Erythroblast (primary cell): ENCODE measurements at places on chromosomes 12 and 14.
A peak's percentile ranks its signal among the peaks of the same experiment; 100 is the strongest.

DNA sequence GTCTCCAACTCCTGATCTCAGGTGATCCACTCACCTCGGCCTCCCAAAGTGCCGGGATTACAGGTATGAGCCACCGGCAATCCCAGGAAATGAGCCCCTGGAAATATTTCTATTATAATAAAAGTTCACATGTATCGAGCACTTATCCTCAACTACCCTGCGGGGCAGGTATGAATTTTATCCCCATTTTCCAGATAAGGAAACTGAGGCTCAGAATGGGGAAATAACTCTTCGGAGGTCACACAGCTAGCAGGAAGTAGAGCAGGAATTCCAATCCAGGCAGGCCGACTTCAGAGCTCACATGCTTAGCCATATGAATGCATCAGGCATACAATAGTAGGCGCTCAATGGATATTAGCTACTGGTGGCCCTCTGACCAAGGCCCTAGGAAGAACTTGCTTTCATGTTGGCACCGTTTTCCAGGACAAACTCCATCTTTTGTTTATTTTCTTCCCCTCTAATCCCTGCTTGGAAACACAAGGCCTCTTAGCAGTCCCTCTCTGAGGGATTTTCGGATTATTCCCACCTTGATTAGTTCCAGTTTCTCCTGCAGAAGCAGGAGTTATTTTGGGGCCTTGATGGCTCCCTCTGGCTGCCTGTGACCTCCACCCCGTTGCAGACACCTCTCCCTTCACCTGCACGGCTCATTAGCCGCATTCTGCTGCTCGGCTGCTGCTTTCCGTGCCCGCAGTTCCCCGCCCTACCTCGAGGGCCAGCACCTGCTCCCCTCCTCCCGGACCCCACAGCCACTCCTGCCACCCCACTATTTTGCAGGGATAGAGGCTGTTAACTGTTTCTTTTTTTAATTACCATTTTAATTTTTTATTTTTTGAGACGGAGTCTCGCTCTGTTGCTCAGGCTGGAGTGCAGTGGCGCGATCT, 18.7 kb upstream of the POP5 start:
- DNase-seq = no peak

DNA sequence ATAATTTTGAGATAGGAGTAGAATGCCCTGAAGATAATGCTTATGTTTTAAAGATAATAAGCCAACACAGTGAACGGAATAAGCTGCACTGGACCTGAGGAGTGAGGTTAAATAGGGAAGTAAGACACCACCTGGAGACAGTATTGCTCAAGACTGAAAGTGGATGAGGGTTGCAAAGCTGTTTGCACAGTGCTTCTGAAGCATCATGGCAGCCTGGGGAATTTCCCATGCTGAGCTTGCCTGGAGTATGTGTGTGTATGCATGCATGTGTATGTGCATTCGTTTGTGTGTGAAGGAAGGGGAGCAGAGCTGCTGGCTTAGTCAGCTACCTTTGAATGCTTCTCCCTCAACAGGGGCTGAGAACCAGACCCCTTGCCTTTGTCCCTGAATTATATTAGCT, 35.8 kb downstream of the BHLHE41 start:
- no peak for DNase-seq

- no peak for DNase-seq
These were observed 964 bp upstream of the SERPINA4 start for GRCh38 chr14:94560291-94560665.

DNA sequence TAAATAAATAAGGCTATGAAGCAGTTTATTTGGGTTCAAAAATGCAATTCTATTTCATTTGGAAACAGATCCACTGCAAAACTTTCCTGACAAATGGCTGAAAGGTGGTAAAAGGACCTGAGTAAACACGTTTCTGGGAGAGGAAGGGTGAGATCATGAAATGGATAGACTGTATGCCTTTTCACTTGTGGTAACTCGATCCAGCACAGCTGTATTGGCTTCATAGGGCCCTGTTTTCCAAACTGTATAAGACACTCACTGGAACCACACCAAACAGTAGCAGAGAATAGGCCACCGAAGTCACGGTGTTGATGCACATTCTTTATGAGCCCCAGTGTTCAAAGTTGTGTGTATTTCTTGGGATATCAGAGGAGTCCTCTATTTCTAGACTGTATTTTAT, 325.2 kb upstream of the DIO2 start:
- no peak for DNase-seq

- DNase-seq = no peak
These were observed 316.2 kb downstream of the PAWR start for GRCh38 chr12:79374545-79374944.

- no peak for DNase-seq
These were observed 982.2 kb upstream of the FBXO33 start for GRCh38 chr14:40414386-40414785.

DNA sequence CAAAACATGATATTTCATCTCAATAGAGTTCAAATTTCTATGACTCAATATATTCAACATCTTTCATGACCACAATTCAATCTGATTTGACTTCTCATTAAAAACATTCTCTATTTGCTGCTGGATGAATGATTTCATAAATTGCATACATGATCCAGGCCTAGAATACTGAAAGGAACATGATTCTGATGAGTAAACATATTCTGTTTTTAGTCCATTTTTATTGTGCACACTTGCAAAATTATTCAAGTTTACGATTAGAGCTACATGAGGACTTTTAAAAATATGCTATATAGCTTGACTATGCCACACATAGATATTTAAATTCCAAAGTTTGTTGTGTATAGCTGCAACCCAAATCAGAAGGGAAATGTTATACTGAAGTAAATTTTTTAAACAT, 273.8 kb upstream of the GRIP1 start:
- DNase-seq = no peak

GRCh38 chr12:100995201-100995600, 200.6 kb downstream of the ANO4 start:
- no peak for DNase-seq

DNA sequence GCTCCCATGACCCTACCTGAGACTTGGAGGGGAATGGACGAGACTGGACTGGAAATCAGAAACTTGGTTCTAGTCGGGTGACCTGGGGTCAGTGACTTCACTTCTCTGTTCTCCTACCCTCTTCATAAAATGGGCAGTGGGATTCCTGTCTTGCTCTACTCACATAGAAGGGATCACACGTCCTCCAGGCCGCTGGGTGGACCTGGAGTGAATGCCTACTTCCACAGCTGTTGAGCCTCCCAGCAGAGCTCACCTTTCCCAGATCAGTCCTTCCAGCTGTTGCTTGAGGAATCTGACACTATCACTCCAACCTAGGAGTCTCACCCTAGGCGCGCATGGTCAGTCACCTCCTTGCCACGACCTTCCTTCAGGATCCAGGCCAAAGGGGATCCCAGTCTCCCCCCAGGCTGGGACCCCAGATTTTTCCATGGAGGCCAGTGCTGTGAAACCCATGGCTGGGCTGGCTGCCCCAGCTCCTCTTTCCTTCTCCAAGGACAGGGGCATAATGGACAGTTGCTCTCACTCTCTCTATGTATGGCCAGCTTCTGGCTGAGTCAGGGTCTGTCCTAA, 637 bp downstream of the ACVRL1 start:
- DNase-seq = no peak

DNA sequence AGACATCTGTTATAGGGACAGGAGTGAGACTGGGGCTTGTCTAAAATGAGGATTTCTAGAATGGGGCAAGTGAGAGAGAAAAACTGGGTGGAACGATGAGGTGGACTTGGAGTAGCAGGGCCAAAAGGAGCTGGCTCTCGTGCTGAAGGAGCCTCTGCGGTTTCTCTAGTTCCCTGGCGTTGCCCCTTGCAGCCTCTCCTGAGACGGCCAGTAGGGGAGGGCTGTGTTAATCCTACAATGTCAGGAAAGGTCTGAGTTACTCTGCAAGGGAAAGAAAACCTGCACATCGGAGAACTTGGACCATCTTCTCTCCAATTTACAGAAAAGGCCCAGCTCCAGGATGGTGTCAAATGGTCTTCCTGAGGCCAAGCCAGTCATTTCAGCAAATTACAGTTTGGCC, 963.8 kb upstream of the FLRT2 start:
- DNase-seq = no peak

GRCh38 chr14:75614179-75614578, 35.8 kb downstream of the FLVCR2 start:
- no peak for DNase-seq

GRCh38 chr12:125503128-125503527, 437.9 kb downstream of the AACS start:
- no peak for DNase-seq

GRCh38 chr12:130700492-130701401, 15.4 kb downstream of the RIMBP2 start:
- DNase-seq = no peak

DNA sequence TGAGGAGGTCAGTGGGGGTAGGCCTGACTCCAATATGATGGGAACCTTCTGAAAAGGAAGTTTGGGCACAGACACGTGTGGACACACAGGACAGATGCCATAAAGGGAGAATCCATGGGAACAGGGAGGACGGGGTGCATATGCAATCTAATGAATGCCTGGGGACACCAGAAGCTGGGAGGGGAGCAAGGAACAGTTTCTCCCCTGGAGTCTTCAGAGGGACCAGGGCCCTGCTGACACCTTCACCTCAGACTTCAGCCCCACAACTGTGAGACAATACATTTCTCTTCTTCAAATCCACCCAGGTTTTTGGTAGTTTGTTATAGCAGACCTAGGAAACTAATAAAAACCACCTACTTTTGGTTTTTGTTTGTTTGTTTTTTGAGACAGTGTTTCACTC, 35.2 kb upstream of the CLIP1 start:
- no peak for DNase-seq

GRCh38 chr12:53972722-53973235, at the start of gene HOXC11:
Gene HOXC11, plus strand, starts transcription at chr12:53973126. Its CDS starts 116 bp downstream, at chr12:53973242.
- no peak for DNase-seq

GRCh38 chr12:90729736-90730135, 225.2 kb downstream of the CCER1 start:
- DNase-seq = no peak

GRCh38 chr12:75550401-75551240, 39.2 kb upstream of the KRR1 start:
- no peak for DNase-seq

DNA sequence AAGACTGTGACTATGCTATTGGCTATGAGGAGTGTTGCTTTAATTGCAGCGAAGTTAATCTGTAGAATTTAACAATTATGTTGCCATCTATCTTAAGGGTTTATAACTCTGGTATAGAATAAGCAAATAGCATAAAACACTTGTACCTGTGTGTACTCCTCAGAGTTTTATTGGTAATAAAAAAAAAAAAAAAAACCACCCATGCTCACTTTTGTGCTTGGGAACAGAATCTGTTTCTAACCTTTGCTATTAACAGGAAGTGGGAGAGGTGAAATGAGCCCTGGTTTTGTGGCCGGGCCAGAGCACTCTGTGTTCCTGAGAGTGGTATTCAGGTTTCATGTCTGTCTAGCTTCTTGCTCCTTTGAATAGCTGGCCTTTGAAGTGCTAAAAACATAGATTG, 53.1 kb downstream of the PDE3A start:
- no peak for DNase-seq

GRCh38 chr12:105289114-105289904, 41.2 kb upstream of the C12orf75 start:
- DNase-seq = no peak

DNA sequence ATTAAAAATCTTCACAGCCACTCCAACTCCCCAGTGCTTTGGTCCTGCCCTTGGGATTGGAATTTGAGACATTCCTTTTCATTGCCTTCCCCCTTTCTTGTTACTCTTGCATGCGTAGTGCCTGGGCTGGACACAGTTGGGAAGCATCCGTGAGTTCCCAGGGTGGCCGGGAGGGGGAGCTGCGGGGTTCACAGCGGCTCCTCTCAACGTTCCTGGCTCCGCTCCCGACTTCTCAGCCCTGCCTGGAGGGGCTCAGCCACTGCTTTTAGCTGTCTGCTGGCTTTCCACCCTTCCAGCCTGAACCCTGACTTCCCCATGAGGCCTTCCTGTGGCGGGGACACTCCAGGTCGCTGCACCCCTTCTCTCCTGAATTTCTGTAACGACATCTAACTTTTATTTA, 3.2 kb downstream of the TEX52 start:
- peak; percentile 58 for DNase-seq

GRCh38 chr12:111411185-111411764, 5.6 kb downstream of the SH2B3 start:
- no peak for DNase-seq

DNA sequence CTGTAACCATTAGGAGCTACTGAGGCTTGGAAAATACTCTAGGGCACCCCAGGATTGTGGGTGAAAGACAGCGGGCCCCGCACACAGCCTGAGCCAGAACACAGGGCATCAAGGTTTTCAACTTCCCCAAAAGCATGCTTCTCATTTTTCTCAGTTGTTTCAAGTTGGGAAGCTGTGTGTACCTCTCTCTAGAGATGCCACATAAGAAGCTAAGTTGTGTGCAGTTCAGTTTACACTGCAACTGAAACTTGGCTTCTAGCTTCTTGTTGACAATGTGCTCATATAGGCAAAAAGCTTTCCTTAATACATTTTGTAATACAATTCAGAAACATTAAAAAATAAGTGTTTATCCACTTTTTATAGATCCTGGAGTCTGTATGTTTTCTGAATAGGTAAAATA, 88.1 kb upstream of the PTPRR start:
- DNase-seq = no peak

DNA sequence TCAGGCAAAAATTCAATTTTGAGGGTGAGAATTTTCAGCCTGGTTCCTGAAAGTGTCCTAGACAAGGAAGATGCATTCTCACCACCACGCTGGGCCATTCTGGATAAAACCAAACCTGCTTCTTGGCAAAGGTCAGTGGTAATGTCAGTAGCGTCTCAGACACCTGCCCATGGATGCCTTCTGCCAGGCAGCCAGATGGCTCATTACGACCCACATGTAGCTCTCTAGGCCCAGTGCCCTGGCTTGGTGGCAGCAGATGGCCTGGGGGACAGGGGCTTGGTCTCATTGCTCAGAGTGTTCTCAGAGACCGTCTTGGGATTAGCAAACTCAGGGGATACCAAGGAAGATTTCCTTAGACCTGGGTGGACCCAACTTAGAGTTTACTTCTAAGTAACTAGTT, 105.1 kb downstream of the ARF6 start:
- no peak for DNase-seq

DNA sequence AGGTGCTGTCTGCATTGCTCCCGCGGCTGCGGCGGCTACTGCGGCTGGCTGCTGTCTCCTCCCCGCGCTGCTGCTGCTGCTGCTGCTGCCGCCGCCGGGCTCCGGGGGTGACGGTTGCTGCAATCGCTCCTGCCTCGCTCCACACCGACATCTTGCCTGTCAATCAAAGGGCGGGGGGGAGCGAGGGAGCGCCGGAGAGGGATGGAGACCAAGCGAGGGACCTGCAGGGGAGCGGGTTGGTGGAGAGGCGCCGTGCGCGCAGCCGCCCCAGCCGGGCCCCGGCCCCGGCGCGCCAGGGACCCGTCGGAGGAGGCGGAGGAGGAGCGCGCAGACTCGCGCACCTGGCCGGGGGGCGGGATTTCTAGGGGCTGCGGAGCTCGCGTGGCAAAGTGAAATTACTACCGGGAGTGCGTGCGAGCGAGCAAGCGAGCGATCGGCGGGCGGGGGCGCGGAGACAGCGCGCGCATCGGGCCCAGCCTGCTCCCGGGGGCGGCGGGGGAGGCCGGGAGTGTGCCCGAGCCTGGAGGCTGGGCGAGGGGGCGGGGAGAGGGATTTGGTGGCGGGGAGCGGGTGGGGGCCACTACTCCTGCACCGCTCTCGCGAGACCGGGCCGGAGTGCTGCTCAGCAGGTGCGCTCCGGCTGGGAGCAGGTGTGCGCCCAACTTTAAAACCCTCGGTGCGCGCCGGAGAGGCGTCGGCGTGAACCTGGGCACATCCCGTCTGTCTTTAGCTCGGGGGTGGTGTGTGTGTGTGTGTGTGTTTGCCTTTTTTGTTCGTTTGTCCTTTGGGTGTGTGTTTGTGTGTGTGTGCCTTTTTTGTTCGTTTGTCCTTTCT, at the start of gene KSR2:
TSS of gene KSR2 (minus strand) at position 165 of the 834 bp plus-strand sequence. CDS start 735 bp downstream, outside the sequence.
- no peak for DNase-seq
